Hypothalamus (tissue), 51 donors: ENCODE measurements at places on chromosomes 6 and 20.

DNA sequence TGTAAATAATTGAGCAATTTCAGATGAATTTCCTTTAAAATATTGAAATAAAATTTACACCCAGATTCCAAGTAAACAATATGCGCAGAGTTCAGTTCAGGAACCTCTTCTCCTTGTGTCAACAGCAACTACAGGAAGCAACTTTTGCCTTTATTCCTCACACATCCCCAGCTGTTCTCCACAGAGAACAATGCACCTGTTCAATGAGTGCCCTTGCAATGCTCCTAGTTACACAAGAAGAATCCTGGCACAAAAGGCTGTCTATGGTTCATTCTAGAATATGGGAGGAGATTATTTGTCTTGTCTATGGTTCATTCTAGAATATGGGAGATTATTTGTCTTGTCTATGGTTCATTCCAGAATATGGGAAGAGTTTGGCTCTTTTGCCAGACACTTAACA lies 454.9 kb downstream of the BTBD3 start:
- DNase-seq, result no peak

DNA sequence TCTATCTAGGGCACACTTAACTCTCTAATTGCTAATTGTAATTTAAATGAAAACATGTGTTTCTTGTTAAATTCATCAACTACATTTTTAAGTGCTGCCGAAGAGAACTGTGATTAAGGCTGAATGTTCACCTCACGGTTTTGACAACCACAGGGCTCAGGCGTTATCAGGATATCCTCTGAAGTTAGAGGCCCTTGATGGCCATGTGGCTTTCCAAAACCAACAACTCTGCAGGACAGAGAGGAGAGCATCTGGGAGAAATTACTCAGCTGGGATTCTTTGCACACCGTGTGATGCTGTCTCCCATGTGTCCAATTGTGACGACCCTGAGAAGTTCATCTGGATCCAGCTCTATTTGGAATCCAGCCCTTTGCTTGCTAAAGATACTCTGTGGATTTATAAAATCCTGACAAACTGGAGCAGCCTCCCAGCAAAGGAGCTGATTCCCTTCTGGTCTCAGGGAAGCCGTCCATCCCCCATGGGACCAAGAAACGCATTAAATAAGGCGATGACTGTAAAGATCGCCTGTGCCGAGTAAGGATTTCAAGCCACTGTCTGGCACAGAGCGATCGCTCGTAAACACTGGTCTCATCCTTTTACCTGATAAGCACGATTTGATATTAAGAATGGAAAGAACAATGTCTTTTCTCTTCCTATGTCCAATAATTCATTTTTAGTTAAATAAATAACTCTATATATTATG lies 401.1 kb downstream of the CD83 start:
- no peak for DNase-seq

DNA sequence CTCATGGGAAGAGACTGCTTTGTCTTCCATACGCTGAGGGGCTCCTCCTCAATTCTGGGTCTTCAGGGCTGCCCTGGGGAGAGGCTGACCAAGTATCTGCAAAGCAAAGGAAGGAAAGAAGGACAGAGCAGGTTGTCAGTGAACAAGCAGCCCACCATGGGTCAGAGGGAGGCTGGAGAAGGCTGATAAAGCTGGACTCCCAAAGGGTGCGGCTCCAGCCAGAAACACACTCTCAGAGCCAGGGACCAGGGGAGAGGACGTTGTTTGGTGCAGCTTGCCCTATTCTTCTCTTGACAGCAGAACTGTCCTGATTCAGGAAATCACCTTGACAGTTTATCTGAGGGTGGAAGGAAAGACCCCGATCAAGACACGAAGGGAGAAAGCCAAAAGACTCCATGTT lies 10.4 kb upstream of the CTCFL start:
- no peak for DNase-seq

DNA sequence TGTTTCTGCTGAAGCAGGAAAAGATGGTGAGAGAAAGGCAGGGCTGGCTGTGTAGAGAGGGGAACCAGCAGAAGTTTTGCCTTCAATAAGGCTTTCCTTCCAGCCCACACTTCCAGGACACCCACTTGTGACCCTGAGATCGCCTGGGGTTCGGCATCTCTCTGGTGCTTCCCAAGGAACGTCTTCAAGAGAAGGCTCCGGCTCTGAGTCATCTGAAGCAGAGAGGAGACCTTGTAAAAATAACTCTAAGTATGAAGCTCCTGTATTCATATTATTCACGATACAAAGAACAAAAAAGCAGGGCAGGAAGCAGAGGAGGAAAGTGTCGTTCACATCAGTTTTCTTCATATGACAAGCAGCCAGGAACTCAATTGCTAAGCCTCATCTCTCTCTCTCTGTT lies 95.4 kb upstream of the MRPS10 start:
- DNase-seq, result peak; percentile 9

- DNase-seq, result no peak
Measured at GRCh38 chr6:69578361-69578890, 218.4 kb downstream of the LMBRD1 start.

DNA sequence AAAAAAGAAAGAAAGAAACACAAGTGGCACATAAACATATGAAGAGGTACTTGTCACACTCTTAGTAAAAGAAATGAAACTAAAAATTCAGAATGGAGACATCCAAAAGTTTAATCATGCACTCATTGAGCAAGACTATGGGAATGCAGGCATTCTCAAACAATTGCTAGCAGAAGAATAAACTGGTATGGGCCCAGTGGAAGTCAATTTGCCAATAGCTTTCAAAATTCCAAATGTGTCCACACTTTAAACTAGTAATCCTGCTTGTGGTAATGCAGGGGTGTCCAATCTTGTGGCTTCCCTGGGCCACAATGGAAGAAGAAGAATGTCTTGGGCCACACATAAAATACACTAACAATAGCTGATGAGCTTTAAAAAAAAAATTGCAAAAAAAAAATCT lies 97.4 kb downstream of the EPB41L2 start:
- no peak for DNase-seq
